Stimulated activated CD8-positive, alpha-beta memory T cell treated with anti-CD3 and anti-CD28 coated beads, Interleukin-4, amount 100 ng/mL, for 24 hours (primary cell): ENCODE measurements at places on chromosomes 16 and 17.

DNA sequence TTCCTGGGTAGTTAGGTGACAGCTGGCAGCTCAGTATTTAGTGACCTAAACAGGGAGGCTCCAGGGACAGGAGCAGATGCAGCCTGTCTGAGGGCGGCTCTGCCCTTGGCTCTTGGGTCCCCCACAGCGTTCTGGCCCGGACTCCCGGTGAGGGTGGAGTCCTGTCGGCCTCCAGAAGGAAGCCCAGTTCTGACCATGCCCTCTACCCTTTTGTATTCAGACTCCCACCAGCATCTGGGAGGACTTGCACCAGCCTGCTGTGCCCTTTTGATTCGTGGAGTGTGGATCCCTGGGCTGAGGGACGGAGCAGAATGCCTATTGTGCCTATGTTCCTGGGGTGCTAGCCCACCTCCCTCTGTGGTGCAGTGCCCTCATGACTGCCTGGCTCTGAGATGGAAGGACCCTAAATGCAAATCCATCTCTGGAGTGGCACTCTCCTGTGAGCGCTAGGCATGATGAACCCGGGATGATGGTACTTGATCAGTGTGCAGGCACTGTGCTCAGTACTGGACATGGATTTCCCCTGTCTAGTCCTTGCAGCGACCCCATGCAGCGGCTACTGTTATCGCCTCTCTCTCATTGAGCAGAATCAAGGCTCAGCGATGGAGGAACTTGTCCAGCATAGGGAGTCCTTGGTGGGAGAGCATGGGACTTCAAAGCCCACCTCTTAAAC lies 123.1 kb downstream of the SNX29 start:
- DNase-seq, result no peak

GRCh38 chr17:46071796-46072195 lies 72.7 kb downstream of the STH start:
- DNase-seq, result no peak

DNA sequence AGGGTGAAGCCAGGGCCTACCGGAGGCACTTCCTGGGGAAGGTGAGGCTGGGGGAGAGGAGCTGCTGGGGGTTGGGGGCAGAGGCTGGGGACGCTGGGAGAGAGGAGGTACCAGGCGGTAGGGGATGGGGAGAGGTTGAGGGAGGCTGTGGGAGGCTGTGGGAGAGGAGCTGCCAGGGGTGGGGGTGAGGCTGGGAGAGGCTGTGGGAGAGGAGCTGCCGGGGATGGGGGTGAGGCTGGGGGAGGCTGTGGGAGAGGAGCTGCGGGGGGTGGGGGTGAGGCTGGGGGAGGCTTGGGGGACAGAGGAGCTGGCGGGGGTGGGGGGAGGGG lies 99.4 kb downstream of the OR1D5 start:
- DNase-seq, result no peak

GRCh38 chr17:28185658-28186057 lies 133.3 kb upstream of the TMEM97 start:
- no peak for DNase-seq

DNA sequence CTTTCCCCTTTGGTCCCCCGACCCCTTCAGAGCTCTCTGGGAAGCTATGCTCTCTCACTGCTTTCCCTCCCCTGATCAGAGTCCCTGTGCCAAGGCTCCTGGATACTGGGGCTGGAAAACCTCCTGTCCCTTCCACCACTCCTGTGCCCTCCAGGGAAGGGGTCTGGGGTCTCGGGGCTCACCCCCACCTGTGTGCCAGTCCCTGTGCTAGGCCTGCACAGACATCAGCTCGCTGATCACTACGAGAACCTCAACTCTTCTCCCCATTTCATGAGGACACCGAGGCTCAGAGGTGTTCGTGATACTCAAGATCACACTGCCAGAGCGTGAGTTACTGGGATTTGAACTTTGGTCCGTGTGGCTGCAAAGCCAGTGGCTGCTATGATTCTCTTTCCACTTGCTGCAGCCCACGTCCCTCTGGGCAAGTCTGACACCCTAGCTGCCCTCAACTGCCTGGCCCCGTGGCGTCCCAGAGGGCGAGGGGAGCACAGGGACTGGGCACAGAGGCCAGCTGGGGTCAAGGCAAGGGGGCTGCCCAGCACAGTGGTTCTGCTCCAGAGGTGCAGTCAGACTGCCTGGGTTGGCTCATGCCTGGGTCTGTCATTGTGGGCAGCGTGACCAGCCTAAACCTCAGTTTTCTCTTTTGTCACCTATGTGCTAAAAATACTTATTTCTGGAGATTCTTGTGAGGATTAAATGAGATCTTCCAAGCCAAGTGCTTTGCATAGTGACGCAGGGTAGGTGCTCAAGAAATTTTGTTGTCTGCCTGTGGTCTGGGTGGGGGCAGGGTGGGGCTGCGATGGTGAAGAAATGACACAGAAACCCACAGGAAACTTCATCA lies 43.8 kb upstream of the TOB1 start:
- DNase-seq, result peak; percentile 58

- DNase-seq, result no peak
These were observed 46.6 kb downstream of the PECAM1 start for GRCh38 chr17:64343833-64344637.

DNA sequence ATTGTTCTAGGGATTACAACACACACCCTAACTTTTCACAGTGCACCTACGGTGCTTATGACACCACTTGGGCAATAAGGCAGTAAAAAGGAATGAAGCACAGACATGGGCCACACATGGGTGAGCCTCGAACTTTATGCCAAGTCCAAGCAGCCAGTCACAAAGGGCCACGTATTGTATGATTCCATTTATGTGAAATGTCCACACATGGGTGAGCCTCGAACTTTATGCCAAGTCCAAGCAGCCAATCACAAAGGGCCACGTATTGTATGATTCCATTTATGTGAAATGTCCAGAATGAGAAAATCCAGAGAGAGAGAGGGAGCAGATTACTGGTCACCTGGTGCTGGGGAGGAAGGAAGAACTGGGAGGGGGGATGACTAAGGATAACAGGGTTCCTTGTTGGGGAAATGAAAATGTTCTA lies 22.2 kb downstream of the RMI2 start:
- DNase-seq, result no peak

GRCh38 chr17:40122136-40122998 lies 596 bp downstream of the MSL1 start:
- DNase-seq, result no peak

DNA sequence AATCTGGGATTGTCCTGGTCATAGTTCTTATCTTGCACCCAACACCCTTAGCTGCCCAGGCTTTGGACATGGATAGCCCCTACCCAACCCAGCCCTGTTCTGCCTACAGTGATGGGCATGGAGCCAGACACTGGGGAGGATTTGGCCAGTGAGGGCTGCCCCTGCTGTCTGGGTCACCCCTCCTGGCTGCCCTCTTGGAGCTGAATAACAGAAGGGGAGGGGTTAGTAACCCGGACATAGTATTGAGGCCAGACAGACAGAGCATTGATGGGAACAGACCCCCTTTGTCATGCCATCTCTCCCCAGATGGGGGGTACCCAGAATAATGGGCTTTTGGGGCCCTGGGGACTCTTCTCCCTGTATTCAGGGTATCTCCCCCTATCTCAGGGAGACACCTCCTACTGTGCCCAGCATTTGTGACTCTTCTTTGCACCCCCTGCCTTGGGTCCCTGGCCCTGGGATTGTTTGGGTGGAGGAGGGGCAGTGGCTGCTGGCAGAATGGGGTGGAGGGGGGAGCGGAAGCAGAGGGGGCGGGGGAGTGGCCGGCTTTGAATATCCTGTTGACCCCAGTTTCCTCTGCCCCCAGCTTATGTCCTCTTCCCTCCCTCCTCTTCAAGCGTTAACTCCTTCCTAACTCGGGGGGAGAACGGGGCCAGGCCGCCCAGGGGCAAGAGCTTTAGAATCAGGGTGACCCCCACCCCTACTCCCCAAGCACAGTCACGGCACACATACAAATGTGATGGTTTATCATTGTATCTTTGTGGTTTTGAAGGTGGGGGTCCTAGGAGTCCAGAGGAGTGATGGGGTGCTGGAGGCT lies 17.0 kb downstream of the GJD3 start:
- DNase-seq, result no peak

GRCh38 chr16:68470461-68471150 lies 22.3 kb upstream of the SMPD3 start:
- DNase-seq, result no peak

DNA sequence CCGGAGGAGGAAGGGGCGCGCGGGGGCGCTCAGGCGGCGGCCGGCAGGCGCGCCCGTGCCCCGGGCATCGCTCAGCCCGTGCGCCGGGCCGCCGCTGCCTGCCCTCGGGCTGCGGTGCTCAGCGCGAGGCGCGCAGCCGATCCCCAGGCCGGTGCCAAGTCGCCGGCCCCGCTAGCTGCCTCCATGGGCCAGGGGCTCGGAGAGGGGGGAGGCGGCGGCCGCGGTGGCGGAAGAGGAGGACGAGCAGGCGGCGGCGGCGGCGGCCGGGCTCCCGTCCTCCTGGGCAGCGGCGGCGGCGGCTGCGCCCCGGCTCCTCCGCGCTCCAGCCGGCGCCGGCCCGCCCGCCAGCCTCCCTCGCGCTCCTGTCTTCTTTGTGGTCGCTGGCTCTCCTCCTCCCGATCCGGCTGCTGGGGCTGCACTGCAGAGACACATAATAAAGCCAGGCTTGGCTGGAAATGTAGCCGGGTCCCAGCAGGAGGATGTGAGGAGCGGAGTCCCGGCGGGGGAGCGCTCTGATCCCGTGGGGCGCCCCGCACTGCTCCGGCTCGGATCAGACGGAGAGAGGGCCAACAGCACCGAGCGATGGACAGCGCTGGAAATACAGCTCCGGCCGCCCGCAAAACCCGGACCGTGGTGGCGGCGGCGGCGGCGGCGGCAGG lies 889 bp upstream of the ZNF423 start:
- no peak for DNase-seq

DNA sequence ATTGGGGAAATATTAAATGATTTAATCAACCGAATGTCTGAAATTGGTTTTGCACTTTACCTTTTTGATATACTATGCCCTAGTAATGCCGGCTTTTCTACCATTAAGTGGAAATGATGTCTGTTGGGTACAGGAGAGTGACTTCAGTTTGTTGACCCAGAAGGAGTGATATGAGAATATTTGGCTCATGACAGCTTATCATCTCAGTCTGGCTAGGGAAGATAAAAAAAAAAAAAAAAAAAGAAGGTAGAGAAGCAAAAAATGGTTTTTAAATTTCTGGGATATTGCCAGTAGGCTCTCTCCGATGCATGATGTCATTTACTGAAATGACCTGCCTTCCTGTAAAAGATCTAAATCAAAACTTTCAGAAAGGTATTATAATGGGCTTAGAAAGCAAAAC lies 69.0 kb downstream of the CNTNAP4 start:
- no peak for DNase-seq

DNA sequence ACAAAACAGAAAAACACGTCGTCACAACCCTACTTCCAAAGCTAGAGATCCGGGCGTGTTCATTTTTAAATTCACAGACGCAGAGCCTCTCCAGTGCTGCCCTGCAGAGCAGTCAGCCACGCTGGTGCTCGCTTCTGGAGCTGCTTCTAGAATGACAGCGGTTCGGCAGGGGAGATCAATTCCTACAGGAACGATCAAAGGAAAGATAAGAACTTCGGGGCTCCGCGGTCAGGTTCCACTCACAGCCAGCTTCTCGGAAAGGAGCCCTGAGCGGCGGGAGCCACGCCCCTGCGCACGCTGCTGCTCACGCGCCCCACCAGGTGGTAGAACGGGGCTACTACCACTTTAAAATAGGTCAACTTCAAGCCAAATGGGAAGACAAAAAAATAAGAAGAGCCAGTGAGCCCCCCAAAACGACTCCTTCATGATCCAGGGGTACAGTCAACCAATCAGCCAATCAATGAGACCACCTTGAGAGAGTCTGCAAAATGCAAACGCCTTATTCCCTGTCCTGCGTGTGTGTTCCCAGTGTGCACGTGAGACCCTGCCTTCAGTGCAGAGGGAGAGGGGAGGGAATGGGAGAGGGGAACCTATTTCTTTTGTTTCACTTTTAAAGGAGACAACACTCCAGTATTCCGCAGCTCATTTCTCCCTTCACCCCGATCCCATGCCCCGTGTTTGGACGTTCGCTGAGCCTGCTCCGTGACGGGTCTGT lies 209.7 kb downstream of the RBFOX3 start:
- DNase-seq, result peak; percentile 45

DNA sequence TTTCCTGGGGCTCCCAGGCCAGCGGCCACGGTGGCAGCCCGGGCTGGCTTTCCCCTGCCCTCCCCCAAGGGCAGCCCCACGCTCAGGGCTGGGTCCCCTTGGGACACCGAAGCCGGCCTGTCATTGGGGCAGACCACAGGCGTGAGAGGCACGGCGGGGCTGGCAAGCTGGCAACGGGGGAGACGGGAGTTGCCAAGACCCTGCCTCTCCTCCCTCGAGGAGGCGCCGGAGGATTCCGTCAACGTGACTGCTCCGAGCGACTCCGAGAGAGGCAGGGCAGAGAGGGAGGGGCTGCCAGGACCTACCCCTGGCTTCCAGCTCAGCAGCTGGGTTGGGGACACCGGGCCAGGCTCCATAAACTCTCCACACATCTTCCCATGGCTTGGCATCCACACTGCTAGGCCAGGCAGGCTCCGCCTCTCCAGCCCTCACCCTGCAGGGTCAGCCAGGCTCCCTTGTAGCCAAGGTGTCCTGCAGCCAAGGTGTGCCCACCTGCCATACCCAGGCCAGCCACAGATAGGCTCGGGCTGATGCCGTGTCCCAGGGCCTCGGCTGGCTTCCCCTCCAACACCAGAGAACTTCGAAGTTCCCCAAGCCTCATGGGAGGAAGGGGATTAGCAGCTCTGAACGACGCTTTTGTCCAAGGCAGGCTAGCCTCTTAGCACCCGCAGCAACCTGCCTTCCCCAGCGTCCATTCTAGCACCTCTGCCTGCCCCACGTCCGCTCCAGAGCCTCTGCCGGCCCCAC lies 25.5 kb downstream of the TIMM22 start:
- DNase-seq, result no peak

DNA sequence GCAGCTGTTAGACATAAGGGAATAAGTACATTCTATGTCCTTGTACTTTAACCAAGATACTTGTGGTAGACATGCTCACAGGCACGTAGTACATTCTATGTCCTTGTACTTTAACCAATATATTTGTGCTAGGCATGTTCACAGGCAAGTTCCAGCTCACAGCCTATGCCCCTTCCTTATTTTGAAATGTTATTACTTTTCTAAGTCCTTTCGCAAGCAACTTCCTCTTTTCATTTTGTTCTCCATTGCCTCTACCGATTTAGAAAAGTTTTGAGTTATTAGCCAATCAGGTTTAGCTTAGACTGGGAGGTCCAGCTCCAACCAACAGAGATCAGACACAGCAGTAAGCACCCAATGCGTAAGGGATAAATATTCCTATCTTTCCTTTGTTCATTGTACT lies 60.1 kb upstream of the NUDT7 start:
- DNase-seq, result no peak

- no peak for DNase-seq
These were observed 862 bp downstream of the GLTPD2 start for GRCh38 chr17:4789701-4789950.

DNA sequence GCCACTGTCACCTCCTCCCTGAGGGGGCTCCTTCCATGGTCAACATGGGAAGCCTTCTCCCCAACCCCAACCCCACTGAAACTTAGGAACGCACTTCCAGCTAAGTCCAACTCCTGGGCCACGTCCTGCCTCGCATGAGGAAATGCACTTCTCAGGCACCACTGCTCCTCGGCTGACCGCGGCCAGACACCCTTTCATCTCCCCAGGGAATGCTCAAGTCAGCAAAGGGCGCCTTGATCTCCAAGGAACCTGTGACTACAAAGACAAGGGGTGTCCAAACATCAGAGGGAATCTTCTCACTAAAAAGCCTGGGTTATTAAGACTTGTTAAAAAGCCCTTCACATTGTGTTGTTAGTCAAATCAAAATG lies 124.9 kb upstream of the HSBP1 start:
- DNase-seq, result no peak
